ENCODE measurements at places on chromosomes 6 and 20. TPM values are rescaled to one million over a fixed set of nuclear protein-coding genes. Genes with fewer than 3 reads are reported as not detected.

- no peak for DNase-seq
Observed at GRCh38 chr6:143679041-143679440, 1.3 kb downstream of the PHACTR2 start.

- DNase-seq, result no peak
Observed at GRCh38 chr6:117072134-117072533, 193.2 kb upstream of the VGLL2 start.

DNA sequence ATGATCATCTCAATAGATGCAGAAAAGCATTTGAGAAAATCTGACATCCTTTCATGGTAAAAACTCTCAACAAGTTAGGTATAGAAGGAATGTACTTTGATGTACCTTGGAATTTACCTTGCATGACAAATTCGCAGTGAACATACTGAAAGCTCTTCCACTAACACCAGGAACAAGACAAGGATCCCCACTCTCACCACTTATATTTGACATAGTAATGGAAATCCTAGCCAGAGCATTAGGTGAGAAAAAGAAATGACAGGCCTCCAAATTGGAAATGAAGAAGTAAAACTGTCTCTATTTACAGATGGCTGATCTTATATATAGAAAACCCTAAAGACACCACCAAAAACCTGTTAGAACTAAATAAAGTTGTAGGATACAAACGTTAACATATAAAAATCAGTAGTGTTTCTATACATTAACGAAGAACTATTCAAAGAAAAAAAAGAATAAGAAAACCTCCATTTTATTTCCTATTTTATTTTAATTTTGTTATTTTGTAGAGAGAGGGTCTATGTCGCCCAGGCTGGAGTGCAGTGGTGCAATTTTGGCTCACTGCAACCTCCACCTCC is 26.9 kb downstream of the PCNA start:
- DNase-seq, result no peak

C6orf52 gene
- total RNA-seq, result 5.7 TPM

GRCh38 chr6:25002326-25003091 is 66.7 kb upstream of the RIPOR2 start:
- DNase-seq, result no peak
